NCI-H524 (cell line): ENCODE measurements at places on chromosomes 5 and 9.

- DNase-seq = peak; percentile 99
Observed at GRCh38 chr9:98790134-98790841, 6.1 kb downstream of the ANKS6 start.

DNA sequence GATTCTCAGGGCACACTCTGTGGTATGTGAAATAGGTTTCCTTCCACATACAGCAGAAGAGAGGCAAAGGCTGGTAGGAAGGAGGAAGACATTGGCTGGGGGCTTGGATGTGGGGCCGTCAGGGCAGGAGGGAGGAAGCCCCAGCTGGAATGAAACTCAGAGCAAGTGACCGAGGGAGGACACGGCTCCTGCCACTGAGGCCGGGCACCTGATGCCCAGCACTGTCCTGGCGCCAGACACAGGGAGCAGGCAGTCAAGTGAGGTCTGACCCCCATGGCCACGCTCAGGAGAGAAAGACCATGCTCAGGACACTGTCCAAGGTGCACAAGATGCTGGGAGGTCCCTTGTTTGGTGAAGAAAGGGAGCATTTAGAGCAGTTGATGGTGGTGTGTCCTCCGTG, 245.5 kb downstream of the CACNA1B start:
- no peak for DNase-seq

DNA sequence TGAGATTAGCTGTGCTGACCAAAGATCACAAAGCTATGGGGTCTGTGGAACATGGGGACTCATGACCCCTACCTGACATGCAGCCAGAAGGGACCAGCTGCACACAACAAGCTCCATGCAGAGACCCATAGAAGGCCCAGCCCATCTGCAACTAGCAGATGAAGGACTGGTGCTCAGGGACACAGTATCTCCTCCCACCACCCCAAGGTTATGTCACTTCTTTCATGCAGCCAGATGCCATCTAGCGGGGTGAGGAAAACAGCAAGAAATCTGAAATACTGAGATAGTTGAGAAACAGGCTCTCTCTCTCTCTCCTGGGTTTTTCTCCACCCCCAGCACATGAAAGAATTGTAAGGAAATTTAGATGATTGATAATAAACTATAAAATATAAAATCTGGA, 161.3 kb upstream of the DAPK1 start:
- peak; percentile 11 for DNase-seq

GRCh38 chr9:101536938-101537337, 3.3 kb downstream of the RNF20 start:
- DNase-seq = no peak

- DNase-seq = no peak
Observed at GRCh38 chr5:98938464-98938863, 9.7 kb upstream of the CHD1 start.

- DNase-seq = no peak
Observed at GRCh38 chr5:38600329-38601045, 44.0 kb upstream of the LIFR start.

GRCh38 chr9:79542735-79543620, 28.8 kb upstream of the TLE4 start:
- no peak for DNase-seq

GRCh38 chr5:8329773-8330172, 460.8 kb downstream of the MTRR start:
- DNase-seq = no peak

DNA sequence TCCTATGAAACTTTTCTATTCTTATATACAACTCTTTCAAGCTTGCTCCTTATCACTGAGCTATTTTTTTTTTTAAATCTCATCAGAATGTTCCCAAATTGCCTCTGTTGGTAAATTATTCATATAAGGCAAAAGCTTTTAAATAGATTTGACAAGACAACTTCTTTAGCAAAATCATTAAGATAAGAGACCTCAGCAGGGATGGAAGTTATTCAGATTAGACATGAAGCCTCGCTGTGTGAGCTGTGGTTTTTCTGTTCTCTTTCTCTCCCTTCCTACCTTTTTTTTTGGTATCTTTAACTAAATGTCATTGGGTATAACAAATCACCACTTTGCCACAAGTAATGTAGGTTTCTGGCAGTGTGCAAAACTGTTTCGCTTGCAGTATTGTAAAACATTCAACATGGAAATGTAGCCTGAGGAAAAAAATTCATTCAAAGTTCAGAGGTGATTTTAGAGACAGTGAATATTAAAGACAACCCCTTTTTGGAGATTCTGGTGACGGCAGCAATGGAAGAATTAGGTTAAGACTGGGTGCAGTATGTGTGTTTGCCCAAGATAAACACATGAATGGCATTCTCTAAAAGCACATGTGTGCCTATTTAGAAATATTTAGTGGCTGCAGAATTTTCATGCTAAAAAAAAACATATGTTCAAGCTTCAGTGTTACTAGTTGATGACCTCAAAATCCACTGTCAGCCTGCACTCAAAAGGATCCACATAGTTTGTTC, 467.1 kb downstream of the ZNF608 start:
- DNase-seq = no peak

- DNase-seq = no peak
Observed at GRCh38 chr9:75823151-75823550, 67.3 kb upstream of the PCSK5 start.

GRCh38 chr9:131125038-131125287, 423 bp upstream of the NUP214 start:
- no peak for DNase-seq

DNA sequence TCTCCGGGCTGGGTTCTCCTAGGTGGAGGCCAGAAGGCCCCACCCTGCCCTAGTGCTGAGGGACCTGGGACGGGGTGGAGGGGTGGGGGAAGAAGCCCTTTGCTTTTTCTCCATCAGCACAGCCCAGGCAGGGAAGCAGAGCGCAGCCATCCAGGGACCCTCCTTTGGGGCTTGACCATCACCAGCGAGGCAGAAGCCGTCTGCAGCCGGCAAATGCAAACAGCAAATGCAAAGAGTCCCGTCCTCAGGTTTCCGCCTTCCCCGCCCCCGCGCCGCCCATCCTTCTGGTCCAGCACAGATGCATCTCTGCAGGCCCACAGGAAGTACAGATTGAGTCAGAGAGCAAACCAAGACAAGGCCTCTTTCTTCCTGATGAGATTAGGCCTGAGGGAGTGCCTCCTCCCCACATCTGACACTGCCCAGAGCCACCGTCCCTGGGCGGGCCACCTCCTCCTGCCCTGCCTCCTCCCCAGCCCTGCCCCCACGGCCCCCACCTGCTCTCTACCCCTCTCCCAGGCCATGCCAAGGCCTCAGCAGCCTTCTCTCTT, 23.4 kb downstream of the CORO2A start:
- peak; percentile 56 for DNase-seq

GRCh38 chr9:5838884-5839571, 6.1 kb upstream of the ERMP1 start:
- DNase-seq = no peak

DNA sequence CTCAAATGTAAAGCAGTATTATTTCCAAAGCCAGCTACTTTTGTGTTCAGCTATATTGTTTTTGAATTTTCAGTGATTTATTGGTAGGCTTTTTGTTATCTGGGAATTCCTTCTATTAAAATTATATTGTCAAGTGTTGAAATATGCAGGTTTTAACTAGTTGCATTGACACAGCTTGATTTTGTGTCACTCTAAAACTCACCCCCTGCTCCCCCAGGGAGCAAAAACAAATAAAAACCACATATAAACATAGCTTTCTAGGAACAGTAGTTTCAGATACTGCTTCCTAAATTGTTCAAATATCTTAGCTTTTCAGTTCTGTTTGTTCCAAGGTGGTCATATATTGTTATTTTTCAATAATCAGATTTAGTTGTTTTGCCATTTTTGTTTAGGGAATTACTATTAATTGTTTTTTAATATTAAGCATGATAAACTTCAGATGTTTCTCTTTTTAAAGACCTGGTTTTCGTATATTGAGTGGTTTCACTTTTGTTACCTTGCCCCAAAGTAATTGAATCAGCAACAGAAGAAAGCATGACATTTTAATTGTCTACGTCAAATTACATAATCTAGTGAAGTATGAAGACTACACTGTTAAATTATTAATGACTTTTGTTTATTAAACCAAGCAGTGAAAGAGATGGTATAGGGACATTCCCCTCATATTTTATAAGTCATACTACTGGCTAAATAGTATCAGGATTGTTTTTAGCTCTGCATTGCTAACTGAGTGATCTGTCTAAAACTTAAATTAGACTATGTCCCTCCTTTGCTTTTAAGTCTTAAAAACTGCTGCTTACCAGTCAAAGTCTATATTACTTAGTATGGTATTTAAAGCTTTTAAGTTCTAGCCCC, 43.4 kb downstream of the ERBIN start:
- DNase-seq = no peak

GRCh38 chr9:116596646-116597045, 90.5 kb upstream of the TRIM32 start:
- peak; percentile 72 for DNase-seq

- DNase-seq = no peak
Observed at GRCh38 chr9:34651876-34652601, at the start of gene IL11RA. Gene IL11RA, plus strand, starts transcription at chr9:34652185. Its CDS starts 3,033 bp downstream, at chr9:34655218.

DNA sequence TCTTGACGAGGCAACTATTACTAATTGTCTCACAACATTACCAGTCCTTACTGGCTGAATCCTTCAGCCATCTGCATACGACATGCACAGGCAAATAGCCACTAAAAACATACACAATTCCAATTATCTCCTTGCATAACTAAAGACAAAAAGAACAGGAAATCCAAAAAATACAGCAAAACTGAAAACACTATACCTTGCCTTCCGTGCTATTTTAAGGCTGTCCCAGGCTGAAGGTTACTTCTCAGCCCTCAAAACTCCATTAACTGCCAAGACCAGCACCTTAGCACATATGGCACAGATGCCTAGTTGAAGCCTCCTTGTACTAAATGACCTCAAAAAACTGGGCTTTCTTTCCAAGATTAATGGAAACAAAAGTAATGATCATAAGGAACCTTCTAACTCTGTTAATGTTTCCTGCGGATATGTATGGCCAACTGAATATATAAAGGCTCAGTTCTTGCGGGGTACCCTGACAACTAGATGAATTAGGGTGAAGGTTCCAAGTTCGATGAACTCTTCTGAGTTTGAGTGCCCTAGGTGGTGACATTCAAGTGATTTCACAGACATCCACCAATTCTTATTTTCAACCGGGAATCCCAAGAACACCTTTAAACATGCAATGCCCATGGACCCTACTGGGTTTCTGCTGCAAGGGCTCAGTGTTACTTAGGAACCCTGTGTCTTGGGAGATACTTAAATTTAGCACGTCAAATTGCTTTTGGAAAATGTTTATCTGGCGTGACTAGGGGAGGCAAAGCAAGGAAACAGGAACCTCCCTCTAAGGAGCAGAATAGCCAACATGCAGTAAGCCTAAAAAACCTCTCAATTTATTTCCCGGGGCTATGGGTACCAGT, 455.3 kb downstream of the RAB3C start:
- no peak for DNase-seq

DNA sequence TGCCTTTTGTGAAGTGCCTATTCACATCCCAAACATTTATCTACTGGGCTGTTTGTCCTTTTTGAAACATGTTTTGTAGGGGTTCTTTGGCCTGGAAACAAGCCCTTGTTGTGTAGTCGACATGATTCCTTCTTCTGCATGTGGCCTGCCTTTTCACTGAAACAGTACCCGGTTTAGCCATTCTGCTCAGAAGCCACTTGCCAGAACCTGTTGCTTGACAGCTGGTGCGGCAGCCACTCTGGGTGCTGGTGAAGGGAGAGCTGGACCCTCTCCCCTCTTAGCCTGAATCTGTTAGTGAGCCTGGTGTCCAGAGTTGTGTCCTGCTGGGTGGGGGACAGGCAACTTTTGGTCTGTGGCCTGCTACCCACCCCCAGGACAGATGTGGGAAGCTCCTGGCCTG, 128.8 kb upstream of the CACNA1B start:
- no peak for DNase-seq

GRCh38 chr5:90613918-90614504, 55.4 kb downstream of the ADGRV1 start:
- DNase-seq = no peak

GRCh38 chr5:26690511-26690910, 347.9 kb downstream of the CDH9 start:
- DNase-seq = peak; percentile 69

GRCh38 chr9:88957526-88957925, 33.7 kb upstream of the S1PR3 start:
- DNase-seq = no peak

- no peak for DNase-seq
Observed at GRCh38 chr9:33202552-33203201, 35.5 kb upstream of the B4GALT1 start.
